ENCODE measurements at places on chromosomes 7 and 10.

DNA sequence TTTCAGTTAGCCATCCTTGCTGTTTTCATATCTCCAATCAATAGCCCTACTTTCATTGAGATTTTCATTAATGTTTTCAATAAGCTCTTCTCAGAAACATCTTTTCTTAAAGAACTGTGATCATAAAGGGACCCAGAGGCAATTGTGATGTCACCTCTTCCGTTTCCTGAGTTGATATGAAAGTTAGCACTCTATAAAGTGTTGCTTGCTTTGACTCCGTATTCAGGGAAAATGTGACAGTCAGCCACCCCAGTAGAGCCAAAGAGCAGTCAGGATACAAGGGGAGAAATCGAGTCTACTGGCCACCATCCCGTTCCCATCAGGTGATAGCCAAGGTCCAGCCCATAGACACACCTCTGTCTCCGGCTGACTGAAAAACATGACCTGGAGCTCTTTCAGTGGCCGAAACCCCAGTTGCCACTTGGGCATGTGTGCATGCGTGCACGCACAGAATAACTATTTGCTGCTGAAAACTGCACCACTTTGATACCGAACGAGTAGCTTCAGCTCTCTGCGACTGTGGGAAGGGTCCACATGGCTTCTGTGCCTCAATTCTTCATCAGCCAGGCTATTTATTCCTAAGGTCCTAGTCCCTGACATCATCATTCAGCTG, 291.4 kb downstream of the USP6NL start:
- DNase-seq = no peak

DNA sequence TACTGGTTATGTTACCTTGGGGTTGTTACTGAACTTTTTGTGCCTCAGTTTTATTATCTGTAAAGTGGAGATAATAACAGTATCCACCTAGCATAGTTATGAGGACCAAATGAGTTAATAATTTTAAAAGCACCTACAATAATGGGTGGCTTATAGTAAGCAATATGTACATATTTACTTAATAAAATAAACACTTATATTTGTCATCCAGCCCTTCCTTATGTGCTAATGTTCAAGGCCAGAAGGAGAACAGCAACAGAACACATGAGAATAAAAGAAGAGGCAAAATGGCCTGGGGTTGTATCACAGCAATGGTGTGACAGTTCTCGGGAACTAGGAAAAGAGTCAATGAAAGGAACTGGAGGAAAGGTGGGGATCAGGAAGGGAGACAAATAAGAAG, 255.4 kb upstream of the LRGUK start:
- no peak for DNase-seq

DNA sequence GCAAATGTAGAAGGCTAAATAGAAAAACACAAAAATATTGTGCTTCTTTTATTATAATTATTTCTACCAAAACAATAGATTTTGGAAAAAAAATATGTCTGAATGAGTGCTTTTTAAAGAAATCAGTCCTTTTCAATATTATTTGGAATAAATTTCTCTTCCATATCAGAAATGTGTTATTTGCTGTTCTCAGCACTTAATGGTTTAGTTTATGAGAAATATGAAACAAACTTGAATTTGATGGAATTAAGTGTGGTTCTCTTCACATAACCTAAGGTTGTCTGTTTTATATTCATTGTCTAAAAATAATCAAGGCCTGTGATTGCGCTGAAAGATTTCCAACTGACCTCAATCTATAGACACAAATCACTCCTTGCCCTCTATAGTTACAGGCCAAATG, 203.0 kb downstream of the COBL start:
- no peak for DNase-seq

- DNase-seq = no peak
These were observed 19.5 kb upstream of the DLG5 start for GRCh38 chr10:77946084-77946483.

- DNase-seq = no peak
These were observed 17.1 kb downstream of the ARHGAP21 start for GRCh38 chr10:24706479-24707118.

DNA sequence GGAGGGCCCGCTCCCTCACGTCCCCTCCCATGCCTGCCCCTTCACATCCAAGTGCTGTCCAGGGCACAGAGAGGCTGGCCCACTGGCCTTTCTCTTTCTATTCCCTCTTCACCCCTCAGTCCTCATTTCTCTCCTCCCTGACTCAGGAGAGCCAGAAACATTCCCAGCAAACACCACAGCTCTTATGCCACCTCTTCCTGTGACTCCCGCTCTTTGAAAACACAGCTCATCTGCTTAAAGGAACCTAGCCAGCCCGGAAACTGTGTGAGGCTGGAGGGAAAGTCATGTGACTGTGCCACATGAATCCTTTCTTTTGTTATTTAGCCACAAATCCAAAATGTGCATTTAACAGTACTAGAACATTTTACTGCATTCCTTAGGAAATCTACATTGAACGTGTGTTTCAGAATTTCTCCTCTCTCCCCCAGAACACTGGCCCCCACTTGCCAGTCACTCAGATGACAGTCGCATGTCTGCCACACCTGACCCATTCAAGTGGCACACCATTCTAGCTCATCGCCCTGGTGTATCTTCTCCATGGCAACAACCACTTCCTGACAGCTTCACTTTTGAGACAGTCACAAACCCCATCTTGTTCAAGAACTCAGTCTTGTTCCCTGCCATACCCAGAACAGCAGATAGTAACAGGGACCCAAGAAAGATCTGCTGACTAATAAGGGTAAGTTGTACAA, 42.8 kb downstream of the GRB10 start:
- DNase-seq = no peak

DNA sequence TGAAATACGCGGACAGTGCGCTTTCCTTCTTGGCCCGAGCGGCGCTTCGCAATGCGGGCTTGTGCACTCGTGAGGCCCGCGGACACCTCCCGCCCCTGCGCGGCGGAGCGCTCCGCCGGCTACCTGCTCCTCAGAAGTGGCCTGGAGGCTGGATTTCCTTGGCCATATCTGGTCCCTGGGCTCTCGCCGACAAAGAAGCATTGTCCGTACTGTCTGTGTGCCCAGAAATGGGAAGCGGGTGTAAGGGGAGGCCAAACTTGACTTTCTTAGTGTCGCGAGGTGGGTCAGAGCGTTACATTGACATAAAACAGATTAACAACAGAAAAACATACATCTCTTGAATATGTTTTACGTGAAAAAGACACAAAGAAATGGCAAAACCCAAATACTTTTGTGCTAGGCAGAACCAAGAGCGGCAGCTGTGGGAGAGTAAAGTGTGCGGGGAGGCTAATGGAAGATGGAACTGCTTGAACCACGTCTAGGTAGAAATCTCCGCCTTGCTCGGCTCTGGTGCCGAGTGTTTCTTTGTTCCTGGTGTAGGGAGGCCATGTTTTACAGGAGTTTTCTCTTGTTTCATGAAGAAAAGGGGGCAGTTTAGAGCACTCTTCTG, 1.4 kb downstream of the LANCL2 start:
- DNase-seq = no peak

DNA sequence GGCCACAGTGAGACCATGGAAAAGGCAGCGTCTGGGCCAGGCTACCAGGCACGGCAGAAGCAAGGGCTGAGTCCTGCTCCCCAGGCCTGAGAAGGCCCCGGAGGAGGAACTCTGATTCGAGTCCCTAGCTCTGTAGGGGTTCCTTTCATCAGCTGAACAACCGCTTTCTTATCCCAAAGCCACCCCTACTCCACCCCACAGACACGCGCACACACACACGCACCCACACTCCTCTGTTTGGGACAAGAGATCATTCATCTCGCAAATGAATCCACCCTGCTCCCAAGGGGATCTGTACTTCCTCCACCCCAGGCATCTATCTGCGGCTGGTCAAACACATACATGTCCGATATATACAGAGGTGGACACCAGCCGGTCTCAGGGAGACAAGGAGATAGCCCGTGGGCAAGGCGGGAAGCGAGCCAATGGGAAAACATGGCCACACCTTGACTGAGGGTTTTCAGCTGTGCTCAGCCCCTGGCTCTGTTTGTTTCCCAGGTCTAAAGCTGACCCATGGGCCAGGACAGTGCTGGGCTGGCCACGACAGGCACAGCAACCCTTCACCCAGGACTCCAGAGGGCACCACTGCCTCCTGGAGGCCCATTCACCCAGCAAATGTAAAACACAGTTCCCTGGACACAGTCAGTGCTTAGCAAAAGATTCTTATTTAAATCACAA, 7.3 kb downstream of the ZCCHC24 start:
- no peak for DNase-seq

DNA sequence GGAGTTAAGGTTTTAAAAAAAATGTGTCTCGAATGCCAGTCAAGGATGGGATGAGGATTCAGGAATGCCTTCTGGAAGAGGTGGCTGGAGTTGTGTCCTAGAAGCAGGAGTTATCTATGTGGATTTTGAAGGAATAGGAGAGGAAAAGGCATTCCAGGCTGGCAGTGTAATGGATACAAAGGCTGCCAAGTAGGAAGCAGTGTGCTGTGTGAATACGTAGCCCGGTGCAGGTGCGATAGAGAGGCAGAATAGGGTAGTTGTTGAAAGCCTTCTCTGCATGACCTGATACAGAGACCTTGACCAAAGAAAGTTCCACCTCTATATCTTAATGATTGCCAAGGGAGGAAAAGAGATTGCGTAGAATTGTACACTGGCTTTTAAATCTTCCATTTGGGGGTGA, 128.1 kb upstream of the ITGB1 start:
- no peak for DNase-seq

DNA sequence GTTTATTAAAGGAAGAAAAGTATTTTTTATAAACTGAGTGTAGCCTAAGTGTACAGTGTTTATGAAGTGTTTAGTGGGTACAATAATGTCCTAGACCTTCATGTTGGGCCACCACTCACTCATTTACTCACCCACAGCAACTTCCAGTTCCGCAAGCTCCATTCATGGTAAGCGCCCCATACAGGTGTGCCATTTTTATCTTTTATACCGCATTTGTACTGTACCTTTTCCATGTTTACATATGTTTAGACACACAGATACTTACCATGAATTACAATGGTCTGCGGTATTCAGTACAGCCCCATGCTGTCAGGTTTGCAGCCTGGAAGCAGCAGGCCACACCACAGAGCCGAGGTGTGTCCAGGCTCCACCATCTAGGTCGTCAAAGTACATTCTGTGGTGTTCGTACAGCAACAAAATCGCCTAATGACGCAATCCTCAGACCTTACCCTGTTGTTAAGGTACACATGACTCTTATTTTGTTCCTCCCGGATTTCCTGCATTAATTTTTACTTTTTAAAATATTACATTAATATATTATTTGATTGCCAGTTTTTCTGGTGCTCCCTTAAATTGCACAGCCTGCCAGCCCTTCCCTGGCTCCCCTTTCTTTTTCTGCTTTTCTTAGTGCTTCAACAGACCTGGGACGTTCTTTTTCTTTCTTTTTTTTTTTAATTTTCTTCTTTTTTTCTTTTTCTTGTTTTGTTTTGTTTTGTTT, 881 bp upstream of the SSBP1 start:
- DNase-seq = no peak

GRCh38 chr10:119762035-119762434, 36.2 kb downstream of the INPP5F start:
- no peak for DNase-seq

DNA sequence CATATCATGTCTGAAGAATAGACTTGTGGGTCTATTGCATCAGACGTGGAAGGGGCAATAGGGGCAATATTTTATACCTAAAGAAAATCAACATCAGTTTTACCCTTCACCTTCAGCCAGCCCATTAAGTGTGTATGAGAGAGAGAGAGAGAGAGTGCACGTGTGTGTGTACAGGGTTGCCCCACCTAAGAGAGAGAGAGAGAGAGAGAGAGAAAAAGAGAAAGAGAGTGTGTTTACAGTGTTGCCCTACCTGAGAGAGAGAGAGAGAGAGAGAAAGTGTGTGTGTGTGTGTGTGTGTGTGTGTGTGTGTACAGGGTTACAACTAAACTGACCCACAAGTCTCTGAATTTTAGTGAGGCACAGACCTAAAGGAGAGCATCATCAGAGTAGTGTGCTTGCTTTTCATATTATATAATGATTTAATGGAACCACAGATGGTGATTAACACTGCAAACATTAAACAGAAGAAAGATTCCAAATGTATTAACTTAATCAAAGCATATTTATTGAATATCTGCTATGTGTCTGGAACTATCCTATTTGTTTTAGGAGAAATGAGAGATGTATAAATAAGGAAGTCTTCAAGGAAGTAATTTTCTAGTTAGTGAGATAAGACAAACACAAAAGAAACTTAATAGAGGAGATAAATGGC, 66.8 kb downstream of the CD36 start:
- no peak for DNase-seq

DNA sequence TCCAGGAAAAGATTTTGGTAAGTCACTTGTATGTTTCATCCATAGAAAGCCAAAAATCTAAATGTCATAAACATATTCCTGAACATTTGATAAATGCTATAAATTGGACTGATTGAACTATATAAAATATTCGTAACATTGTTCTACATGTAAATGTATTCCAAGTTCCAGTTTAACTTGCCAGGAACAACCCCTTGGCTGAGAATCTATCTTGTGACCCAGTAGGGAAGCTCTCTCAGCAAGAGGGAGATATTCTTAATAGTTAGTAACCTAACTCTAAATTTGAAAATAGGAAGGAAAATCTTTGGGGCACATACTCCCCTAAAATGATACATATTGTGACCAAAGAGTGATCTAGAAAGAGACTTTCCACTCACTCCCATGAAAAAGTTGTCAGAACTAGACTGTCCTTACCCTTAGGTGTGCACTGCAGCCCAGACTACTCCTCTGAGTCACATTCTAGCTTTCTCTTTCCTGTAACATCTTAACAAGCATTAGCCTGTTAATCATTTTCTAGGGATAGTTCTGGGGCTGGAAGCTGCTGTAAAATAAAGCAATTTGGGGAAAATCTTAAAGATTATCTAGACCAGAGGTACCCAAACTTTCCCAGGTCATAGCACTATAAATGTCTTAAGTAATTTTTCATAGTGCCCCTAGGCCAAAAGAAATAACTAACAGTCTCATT, 73.7 kb upstream of the SKAP2 start:
- no peak for DNase-seq
